Uterus (tissue), 4 donors: ENCODE measurements at places on chromosomes 5 and 9.

- no peaks in the 10 kb centered on the region for H3K36me3 ChIP-seq
- no peaks in the 10 kb centered on the region for H3K4me1 ChIP-seq
- no peaks in the 10 kb centered on the region for H3K27me3 ChIP-seq
- no peak for DNase-seq
Measured at GRCh38 chr9:108961151-108961550, 27.0 kb downstream of the ABITRAM start.

- H3K4me3 ChIP-seq = no peak overlapping the region
- no peaks in the 10 kb centered on the region for H3K36me3 ChIP-seq
- H3K27me3 ChIP-seq = no peaks in the 10 kb centered on the region
- H3K27ac ChIP-seq = no peak overlapping the region
- H3K4me1 ChIP-seq = no peaks in the 10 kb centered on the region
Measured at GRCh38 chr5:138986186-138986800, 111.2 kb upstream of the LRRTM2 start.

- H3K36me3 ChIP-seq = no peaks in the 10 kb centered on the region
- no peak overlapping the region for H3K4me3 ChIP-seq
- H3K27me3 ChIP-seq = no peaks in the 10 kb centered on the region
Measured at GRCh38 chr5:82320966-82321365, 42.8 kb upstream of the RPS23 start.

DNA sequence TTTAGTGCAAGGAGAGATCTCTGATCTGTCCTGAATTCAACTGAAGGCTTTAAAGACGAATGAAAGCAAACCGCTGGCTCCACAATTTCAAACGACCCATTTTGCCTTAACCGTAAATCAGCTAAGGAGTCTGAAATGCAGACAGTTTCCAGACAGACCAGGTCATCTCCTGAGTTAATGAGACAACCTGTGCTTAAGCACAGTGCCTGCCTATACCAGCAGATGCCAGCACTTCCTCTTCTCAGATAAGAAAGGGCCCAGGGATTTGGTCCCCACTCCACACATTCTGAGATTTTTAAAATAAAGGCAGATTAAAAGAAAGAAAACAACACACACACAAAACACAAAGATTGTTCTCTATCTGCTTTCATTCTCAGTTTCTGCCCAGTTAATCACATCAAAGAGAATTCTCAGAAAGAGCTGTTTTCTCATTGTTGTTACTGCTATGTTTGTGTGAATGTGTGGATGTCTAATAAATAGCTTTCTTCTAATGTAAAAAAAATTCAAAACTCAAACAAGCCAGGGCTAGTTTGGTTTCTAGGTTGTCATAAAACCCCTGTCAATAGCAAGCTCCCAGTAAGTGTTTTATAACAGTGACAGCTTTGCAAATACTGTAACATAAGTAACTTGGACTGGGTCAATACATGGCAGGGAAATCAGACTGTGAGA is 157.7 kb upstream of the SLC24A2 start:
- H3K36me3 ChIP-seq = no peaks in the 10 kb centered on the region
- H3K4me1 ChIP-seq = no peaks in the 10 kb centered on the region
- H3K27ac ChIP-seq = no peak overlapping the region
- no peak overlapping the region for H3K4me3 ChIP-seq

- no peaks in the 10 kb centered on the region for H3K36me3 ChIP-seq
- no peaks in the 10 kb centered on the region for H3K4me1 ChIP-seq
- no peaks in the 10 kb centered on the region for H3K27me3 ChIP-seq
- peak overlapping the region; percentile 56 for H3K27ac ChIP-seq
- no peak for DNase-seq
Measured at GRCh38 chr9:122394265-122395125, 23.7 kb downstream of the PTGS1 start.

DNA sequence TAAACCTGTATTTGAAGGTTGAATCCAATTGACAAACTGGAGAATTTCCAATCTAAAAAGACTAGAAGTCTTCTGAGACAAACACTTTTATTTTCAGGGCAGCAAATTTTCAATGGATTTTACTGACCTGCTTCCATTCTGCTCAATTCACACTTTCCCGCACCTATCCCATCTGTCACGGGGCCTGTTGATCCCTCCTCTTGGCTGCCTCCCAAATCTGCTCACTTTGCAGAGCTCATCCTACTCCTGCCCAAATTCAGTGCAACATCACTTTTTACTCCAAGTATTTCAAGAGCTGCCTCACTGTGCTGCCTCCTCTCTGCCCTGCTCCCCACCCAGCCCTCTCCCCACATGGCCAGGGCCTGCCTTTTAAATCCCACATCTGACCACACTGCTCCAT is 35.1 kb downstream of the GOLM1 start:
- no peaks in the 10 kb centered on the region for H3K27me3 ChIP-seq
- H3K4me3 ChIP-seq = no peak overlapping the region
- no peaks in the 10 kb centered on the region for H3K36me3 ChIP-seq
- H3K27ac ChIP-seq = no peak overlapping the region

GRCh38 chr5:75567710-75568109 is 43.5 kb upstream of the ANKDD1B start:
- H3K4me1 ChIP-seq = peaks cover 8% of the 10 kb centered on the region
- peak overlapping the region; percentile 72 for H3K27ac ChIP-seq
- no peak for DNase-seq
- H3K27me3 ChIP-seq = no peaks in the 10 kb centered on the region
- no peak overlapping the region for H3K4me3 ChIP-seq

- no peaks in the 10 kb centered on the region for H3K36me3 ChIP-seq
- no peak for DNase-seq
- H3K4me3 ChIP-seq = no peak overlapping the region
Measured at GRCh38 chr9:91144769-91145168, 216.9 kb downstream of the AUH start.

DNA sequence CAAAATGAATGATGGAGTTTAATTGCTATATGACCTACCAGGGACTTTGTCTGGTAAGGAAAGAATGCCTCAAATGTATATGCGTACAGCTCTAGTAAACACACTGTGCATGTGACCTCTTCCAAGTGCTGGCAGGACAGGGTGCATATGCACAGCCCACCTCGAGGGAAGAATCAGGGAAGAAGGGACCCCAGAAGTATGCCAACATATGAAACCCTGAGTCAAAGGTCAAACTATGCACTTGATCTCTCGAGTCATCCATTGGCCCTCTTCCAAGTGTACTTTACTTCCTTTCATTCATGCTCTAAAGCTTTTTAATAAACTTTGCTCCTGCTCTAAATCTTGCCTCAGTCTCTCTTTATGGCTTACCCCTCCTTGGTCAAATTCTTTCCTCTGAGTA is 804.6 kb upstream of the COX7C start:
- H3K27ac ChIP-seq = no peak overlapping the region
- H3K4me3 ChIP-seq = no peak overlapping the region
- no peaks in the 10 kb centered on the region for H3K4me1 ChIP-seq
- H3K27me3 ChIP-seq = no peaks in the 10 kb centered on the region
- no peaks in the 10 kb centered on the region for H3K36me3 ChIP-seq

DNA sequence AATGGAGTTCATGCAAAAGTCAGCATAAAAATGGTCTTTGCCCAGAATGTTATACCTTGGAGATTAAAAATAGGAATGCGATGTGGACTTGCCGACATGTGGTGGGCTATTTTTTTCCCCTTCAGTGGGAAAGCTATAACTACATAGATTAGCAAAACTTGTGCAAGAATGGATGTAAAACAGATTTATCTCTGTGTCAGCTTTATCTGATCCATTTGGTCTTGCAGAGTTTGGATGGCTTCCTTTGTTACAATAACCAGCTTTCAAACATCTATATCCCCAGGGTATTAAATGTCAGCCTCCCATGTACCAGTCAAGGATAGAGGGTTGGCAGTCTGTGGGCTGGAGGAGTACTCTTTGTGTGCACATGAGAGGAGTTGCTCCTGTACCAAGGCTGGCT is 284.9 kb downstream of the TMEM38B start:
- H3K36me3 ChIP-seq = no peaks in the 10 kb centered on the region
- H3K27me3 ChIP-seq = no peaks in the 10 kb centered on the region
- DNase-seq = no peak
- H3K4me1 ChIP-seq = no peaks in the 10 kb centered on the region
- no peak overlapping the region for H3K27ac ChIP-seq
- H3K4me3 ChIP-seq = no peak overlapping the region

- H3K27me3 ChIP-seq = no peaks in the 10 kb centered on the region
- no peaks in the 10 kb centered on the region for H3K4me1 ChIP-seq
- H3K27ac ChIP-seq = no peak overlapping the region
- no peak overlapping the region for H3K4me3 ChIP-seq
- no peak for DNase-seq
Measured at GRCh38 chr5:178413988-178414387, 176.2 kb downstream of the COL23A1 start.

DNA sequence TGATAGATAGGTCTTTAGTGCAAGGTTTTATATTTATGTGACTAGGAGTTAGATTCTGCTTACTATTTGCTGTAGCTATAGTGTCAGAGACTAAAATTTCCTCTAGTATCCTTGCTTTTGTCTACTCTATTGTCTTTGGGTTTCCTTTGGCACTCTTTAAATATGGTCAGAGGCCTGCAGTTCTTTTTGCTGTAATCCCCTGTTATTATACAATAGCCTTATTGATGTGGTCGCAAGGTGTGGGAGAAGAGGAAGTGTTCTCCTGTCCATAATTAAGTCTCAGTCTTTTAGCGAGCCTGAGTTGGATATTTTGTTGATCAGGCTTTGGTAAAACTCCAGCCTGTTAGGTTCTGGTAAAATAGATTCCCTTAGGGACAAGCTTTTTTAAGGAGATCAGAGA is 34.9 kb downstream of the LURAP1L start:
- no peak overlapping the region for H3K27ac ChIP-seq
- no peak overlapping the region for H3K4me3 ChIP-seq
- H3K36me3 ChIP-seq = no peaks in the 10 kb centered on the region
- H3K4me1 ChIP-seq = no peaks in the 10 kb centered on the region

- no peaks in the 10 kb centered on the region for H3K4me1 ChIP-seq
- no peak overlapping the region for H3K4me3 ChIP-seq
- no peak for DNase-seq
Measured at GRCh38 chr5:88090506-88090905, 178.1 kb downstream of the TMEM161B start.

GRCh38 chr9:137310189-137311052 is 8.3 kb upstream of the NRARP start:
- H3K27me3 ChIP-seq = no peaks in the 10 kb centered on the region
- no peaks in the 10 kb centered on the region for H3K36me3 ChIP-seq
- H3K4me3 ChIP-seq = no peak overlapping the region
- H3K27ac ChIP-seq = no peak overlapping the region

GRCh38 chr9:27866741-27867140 is 293.5 kb upstream of the C9orf72 start:
- no peaks in the 10 kb centered on the region for H3K36me3 ChIP-seq
- H3K4me1 ChIP-seq = no peaks in the 10 kb centered on the region
- no peak overlapping the region for H3K27ac ChIP-seq

- H3K4me1 ChIP-seq = no peaks in the 10 kb centered on the region
- DNase-seq = no peak
- no peaks in the 10 kb centered on the region for H3K27me3 ChIP-seq
- peak overlapping the region; percentile 53 for H3K27ac ChIP-seq
- no peaks in the 10 kb centered on the region for H3K36me3 ChIP-seq
- no peak overlapping the region for H3K4me3 ChIP-seq
Measured at GRCh38 chr5:143635888-143636287, 176.1 kb upstream of the HMHB1 start.

GRCh38 chr9:105154723-105155191 is 89.7 kb upstream of the SLC44A1 start:
- H3K4me3 ChIP-seq = no peak overlapping the region
- H3K27me3 ChIP-seq = no peaks in the 10 kb centered on the region
- DNase-seq = no peak
- no peak overlapping the region for H3K27ac ChIP-seq
- no peaks in the 10 kb centered on the region for H3K36me3 ChIP-seq
- H3K4me1 ChIP-seq = peaks cover 4% of the 10 kb centered on the region

- no peak for DNase-seq
- H3K4me1 ChIP-seq = peaks cover 12% of the 10 kb centered on the region
- H3K27me3 ChIP-seq = peaks cover 9% of the 10 kb centered on the region
- H3K36me3 ChIP-seq = no peaks in the 10 kb centered on the region
Measured at GRCh38 chr9:137317718-137318511, 15.8 kb upstream of the NRARP start.

GRCh38 chr9:126631254-126631653 is 17.5 kb downstream of the LMX1B start:
- H3K27ac ChIP-seq = no peak overlapping the region
- no peak overlapping the region for H3K4me3 ChIP-seq
- H3K4me1 ChIP-seq = no peaks in the 10 kb centered on the region

GRCh38 chr5:66603881-66604280 is 7.7 kb downstream of the MAST4 start:
- no peaks in the 10 kb centered on the region for H3K27me3 ChIP-seq
- H3K27ac ChIP-seq = no peak overlapping the region
- no peak for DNase-seq
- H3K36me3 ChIP-seq = no peaks in the 10 kb centered on the region

GRCh38 chr5:167657016-167657415 is 634.4 kb upstream of the WWC1 start:
- H3K27me3 ChIP-seq = no peaks in the 10 kb centered on the region
- H3K4me1 ChIP-seq = no peaks in the 10 kb centered on the region
- H3K4me3 ChIP-seq = no peak overlapping the region
- no peak overlapping the region for H3K27ac ChIP-seq
- no peak for DNase-seq

DNA sequence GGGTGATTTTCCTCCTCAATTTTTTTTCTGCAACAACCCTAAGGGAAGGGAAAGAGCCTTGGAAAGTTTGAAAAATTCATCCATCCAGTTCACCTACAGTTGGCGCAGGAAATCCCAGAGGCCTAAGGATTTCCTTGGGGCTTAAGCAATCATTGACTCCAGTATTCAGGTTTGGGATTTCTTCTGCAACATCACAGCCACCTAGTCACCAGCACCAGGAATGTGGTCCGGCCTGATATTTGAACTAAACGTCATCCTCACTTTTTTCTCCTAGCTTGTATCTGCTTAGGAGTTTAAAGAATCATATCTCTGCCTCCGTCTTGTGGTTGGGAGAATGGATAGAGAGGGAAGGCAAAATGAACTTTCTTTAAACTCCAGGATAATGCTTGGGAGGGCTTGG is 20.2 kb upstream of the TLE4 start:
- no peak overlapping the region for H3K27ac ChIP-seq
- H3K4me1 ChIP-seq = no peaks in the 10 kb centered on the region
- no peaks in the 10 kb centered on the region for H3K36me3 ChIP-seq
- no peaks in the 10 kb centered on the region for H3K27me3 ChIP-seq
- DNase-seq = no peak
